NCI-H2107 (cell line): ENCODE measurements at places on chromosomes 4 and X.

DNA sequence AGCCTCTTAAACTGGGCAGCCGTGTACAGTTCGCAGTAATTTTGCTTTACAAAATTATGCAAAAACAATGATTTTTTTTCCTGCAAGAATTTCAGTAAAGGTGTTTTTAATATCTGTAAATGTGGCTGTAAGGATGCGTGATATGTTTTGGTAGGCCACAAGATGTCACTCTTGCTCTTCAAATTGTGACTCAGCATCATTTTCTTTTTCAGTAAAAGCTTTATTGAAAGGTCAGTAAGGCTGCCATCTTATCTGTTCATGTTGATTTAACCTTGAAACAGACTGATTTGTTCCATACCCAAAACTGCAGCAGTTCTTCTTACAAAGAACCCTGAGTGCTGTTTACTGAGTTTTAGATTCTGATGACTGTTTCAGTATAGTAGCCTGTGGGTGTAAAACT is 39.9 kb downstream of the TXLNG start:
- DNase-seq, result no peak

DNA sequence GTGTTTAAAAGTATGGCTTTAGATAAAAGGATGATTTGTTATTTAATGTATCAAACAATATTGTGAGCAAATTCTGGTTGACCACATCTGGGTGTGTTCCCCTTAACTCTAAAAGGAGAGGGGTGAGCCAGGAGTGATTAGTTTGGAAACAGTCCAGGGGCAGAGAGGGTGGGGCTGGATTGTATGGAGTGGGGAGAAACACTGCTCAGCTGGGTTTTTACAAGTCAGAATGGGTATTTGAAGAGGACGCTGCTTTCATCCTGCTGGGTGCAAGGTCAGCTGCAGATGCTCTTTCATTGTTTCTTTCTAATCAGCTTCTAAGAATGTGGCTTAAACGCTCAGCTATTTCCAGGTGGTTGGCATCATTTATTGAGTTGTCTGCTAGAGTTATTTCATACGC is 82.8 kb upstream of the LIMCH1 start:
- DNase-seq, result no peak

DNA sequence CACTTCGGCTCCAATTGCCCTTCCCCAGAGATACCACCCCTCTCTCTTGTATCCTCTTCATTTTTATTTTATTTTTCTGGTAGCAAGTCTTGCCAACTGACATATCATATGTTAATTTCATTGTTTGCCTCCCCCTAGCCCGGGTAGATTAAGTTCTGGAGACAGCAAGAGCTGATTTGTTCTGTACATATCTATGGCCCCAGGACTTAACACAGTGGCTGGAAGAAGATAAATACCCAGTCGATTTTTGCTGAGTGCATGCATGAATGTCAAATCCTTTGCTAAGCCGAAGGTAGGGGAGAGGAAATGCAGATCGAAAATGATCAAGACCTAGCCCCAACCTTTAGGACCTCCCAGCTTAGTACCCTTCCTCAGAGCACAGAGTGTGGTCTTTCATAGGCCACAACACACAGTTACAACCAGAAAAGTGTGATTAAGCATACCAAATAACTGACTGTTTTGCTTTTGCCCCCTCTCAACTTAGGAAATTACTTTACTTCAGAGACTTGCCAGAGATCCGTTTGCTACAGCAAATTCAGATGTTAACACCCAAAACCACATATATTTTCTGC is 58.7 kb upstream of the KLF3 start:
- no peak for DNase-seq

DNA sequence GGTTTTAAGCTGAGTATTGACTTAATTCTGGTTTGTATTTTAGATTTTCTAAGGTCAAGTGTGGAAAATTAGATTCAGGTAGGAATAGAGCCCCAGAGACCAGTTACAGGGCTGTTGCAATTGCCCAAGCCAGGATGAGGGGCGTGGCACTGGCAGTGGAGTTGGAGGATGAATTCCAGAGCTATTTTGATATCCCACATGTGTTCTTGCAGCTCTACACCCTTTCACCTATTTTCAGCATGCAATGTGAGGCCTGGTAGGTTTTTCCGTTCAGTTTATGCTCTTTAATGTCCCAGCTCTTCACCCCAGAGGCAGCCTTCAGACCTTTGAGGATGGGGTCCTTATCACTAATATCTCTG is 17.9 kb upstream of the OGT start:
- no peak for DNase-seq

DNA sequence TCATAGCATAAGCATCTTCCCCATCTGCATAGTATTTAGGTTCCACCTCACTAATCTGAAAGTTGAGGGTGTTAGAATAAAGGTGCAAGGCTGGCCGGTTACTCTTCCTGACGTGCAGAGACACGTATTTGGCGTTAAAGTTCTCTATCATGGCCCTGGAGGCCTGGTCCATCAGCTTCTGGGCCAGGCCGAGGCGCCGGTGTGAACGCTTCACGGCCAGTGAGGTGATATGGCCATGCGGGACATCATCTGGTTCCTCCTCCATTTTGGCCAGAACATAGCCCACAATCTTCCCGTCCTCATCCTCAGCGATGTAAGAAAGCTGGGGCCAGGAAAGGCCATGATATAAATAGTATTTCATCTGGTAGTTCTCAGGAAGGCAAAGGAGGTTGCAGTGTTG is 425 bp downstream of the NAA11 start:
- DNase-seq, result no peak

DNA sequence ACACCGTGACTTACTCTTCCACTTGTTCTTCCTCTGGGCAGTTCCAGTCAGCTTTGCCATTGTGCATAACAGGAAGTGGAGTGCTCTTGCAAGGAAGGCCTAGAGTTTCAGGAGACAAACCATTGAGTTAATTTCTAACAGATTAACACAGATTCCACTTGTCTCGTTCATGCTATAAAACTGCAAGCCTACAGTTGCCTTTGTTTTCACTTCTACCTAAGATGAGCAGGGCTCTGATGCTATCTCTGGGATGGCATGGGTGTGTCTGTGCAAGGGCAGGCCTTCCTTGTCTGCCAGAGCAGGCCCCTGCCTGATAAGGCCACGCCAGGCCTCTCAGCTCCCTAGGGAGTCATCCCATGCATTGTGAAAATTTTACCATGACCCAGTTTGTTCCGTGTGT is 67.7 kb upstream of the PGRMC2 start:
- no peak for DNase-seq

DNA sequence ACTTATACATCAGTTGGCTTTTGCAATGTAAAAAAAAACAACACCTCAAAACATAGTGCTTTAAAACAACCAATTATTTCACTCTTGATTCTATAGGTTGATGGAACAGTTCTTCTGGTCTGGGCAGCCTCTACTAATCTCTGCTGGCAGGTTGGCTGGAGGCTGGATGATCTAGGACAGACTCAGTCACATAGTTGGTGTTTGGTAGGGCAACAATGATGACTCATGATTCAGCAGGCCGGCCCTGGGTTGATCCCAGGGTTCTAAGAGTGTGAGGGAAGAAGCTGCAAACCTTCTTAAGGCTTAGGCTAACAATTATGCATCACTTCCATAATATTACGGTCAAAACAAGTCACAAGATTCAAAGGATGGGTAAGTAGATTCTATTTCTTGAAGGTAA is 558.2 kb downstream of the ZNF674 start:
- no peak for DNase-seq

GRCh38 chrX:70219938-70220764 is 14.3 kb upstream of the AWAT1 start:
- no peak for DNase-seq

DNA sequence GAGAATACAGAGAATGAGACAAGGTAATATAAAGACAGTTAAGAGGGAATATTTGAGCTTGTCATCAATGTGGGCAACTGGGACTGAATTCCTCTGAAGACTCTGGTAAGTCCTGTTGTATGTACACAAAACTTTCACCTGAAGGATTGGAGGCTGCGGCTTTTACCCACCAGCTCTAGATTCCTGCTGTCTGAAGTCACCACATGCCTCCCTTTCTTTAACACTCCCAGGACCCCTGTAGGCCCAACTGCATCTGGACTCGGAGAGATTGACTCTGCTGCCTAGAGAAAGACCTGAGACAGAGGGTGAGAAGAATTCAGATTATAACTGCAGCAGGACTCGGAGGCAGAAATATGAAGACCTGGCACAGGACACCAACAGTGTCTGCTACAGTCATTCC is 1048.0 kb downstream of the PDHA2 start:
- no peak for DNase-seq

- no peak for DNase-seq
These were observed 32.0 kb upstream of the SMIM10L2A start for GRCh38 chrX:135389717-135390116.

- no peak for DNase-seq
These were observed 5.3 kb downstream of the GPM6A start for GRCh38 chr4:175806727-175807126.

DNA sequence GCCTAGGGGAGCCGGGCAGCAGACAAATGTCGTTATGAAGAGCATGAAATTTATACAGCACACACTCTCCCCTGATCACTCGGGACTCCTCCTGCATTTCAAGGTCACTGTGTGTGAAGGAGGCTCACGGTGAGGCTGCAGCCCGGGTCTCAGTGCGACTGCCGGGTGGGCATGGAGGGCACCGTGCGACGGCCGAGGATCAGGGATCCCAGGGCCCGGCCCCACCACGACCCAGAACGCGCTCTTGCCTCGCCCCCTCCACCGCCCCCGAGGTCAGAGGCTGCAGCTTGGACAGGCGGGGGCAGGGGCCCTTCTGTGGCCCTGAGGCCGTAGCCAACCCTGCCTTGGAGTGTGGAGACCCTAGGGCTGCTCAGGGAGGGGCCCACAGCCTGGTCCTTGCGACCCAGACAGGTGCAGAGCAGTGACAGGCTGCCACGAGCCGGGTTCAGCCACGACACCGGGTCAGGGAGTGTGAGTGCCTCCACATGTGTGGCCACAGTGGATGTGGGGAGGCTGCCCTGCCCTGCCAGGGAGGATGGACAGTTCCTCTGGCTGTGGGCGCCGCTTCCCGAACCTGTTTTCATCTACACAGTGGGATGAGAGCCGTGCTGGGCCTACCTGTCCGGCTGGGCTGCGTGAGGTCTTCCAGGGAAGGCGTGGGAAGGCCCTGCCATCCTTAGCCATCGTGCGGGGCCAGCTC is 89.3 kb upstream of the NKX1-1 start:
- DNase-seq, result no peak

- DNase-seq, result no peak
These were observed 256.2 kb downstream of the EVC2 start for GRCh38 chr4:5452156-5452555.

- no peak for DNase-seq
These were observed 75.1 kb downstream of the TENM3 start for GRCh38 chr4:182318256-182318655.

DNA sequence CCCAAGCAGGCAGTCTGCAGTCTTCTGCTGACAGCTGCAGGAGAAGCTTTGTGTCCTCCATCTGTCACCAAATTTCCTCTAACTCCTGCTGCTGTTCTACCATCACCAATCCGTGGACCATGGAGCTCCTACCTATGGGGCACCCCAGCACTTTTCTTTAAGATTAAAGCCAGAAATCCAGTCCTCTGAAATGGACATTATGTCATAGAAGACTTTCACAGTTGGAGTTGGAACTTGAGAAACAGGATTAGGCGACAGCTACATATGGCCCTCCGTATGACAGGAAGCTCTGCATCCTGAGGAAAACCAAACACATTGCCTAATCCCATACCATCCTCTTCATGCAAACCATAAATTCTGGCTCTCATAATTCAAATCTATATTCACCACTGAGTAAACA is 470.6 kb upstream of the GALNTL6 start:
- no peak for DNase-seq

GRCh38 chr4:136113921-136114320 is 1418.4 kb downstream of the PCDH18 start:
- no peak for DNase-seq

DNA sequence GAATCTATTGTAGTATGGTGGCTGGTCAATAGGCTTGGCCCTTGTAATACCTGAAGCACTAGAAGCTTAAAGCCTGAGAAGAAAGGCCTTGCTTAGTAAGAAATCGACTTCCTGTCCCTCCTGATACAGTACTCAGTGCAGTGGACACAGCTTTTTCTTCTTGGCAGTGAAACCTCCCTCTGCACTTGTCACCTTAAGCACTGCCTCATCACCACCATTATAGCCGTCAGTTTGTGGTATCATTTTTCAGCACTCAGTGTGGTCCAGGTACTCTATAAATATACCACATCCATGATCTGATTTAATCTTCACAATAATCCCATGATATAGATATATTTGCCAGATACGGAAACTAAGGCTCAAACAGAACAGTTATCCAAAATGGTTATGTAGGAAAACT is 75.2 kb downstream of the PALLD start:
- no peak for DNase-seq

DNA sequence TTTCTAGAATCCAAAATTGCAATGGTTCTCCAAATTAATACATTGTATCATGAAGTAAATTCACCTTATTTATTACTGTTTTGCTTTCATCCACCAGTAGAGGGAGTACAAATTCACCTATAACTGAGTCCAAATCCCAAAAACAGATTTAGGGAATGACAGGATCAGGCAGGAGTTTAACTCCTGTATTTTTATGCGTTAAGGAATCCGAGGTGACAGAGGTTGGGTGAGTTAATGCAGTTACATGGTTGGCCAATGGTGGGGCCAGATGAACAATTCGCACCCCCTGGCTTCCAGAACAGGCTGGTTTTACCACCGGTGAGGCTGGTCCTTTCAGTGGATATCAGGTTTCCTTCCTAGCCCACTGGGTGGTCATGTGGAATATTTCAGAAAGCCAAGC is 82.4 kb downstream of the MTNR1A start:
- DNase-seq, result no peak

DNA sequence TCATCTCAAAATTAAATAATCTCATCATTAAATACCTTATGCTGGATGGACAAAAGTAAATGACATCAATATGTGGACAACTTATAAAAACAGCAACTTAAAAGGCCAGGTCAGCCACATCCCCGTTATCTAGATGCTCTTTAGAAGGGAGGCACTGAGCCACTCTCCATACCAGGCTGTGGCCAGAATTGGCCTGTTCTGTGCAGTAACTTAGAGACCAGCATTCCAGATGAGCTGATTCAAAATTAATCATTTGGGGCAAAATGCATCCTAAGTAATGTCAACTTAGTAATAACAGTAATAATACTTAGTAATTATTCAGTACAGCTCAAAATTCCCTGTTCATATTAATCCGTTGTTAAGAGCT is 373.6 kb downstream of the FBXW7 start:
- DNase-seq, result no peak

GRCh38 chr4:109499513-109499912 is 60.5 kb upstream of the MCUB start:
- no peak for DNase-seq
